ENCODE measurements at places on chromosomes 6 and 20. TPM values are rescaled to one million over a fixed set of nuclear protein-coding genes. Genes with fewer than 3 reads are reported as not detected.

DNA sequence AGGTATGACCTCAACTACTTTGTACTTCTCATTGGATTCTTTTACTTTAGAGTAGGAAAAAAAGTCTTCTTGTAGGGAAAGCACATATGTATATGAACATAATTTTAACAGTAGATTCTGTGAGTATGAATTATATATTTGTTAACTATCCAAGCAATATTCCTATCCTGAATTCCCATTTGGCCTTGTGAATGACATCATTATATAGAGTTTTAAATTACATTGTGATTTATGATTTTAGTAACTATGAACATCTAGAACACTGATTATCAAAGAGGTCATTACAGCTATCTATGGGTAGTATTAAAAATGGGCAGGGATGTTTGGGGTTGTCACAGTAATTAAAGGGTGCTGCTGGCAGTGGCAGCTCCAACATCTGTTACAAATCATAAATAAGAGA is 163.9 kb upstream of the TFAP2D start:
- ATAC-seq, result no peak

TGM3 gene
- total RNA-seq, result 0.17 TPM

DNA sequence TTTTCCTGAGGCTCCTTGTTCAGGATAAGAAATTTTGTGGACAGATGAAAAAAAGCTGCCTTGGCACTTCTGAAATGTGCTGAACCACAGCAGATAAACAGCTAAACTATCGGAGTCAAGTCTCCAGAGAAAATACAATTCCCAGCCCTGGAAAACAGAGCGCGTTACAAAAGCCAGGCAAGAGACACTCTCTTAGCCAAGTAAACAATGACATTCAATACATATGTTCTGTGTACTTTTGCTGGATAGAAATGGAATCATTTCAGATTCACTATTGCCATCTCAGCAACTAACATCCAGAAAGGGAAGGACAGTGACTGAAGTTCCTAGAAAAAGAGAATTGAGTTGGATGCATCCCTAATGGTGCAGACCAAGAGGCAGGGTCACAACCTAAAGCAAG is 196.8 kb upstream of the NRSN1 start:
- no peak for ATAC-seq

DNA sequence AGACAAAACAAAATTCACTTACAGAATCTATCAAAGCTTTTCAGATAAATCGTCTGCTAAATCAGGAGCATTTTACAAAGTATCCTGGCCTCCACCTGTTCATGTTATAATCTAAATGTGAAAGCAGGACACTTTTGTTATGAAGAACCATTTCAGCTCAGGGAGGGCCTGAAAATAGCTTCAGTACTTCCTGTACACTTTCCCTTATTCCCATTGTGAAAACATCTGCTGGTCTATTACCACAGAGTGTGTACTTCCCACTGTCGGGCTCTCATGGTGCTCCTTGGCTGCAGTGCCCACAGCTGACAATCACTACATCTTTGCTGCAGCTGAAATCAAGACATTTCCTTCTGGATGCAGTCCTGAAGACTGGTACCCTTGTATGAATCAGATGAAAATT is 128.1 kb downstream of the OPRM1 start:
- no peak for ATAC-seq

GRCh38 chr6:113330636-113330946 is 526.6 kb upstream of the MARCKS start:
- no peak for ATAC-seq

TP53TG5 gene
- 0.86 TPM for total RNA-seq
